ENCODE measurements at places on chromosomes 1 and 21.

DNA sequence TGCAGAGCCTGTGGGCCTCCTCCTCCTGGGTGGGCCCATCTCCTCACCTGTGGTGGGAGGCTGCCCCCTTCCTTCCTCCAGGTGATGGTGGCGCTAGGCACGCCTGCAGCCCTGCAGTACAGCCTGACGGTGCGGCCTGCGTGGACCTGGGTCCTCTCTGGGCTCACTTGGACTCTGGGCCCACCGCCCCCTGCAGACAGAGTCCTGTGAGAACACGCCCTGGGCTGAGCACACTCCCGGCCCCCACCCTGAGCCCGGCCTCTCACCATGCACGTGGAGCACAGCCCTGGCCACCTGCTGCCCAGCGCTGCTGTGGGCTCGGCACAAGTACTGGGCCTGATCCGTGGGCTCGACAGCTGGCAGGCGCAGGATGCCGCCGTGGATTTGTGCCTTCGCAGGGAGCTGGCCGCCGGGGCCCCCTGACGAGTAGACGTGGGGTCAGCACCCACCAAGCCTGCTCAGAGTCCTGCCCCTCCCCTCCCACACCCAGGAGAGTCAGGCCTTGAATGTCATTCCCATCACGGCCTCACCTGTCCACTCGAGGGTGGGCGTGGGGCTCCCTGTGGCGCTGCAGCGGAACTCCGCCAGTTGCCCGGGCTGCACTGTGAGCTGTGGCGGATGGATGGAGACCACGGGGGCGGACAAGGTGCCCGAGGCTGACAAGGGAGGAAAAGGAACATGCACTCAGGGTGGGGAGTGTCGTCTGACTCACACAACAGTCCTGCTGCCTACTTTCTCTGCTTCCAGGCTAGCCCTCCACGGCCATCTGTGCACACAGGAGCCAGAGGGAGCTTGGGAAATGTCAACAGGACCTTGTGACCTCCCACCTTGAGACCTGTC is 43.4 kb downstream of the LDLRAD2 start:
- no peak for DNase-seq

GRCh38 chr1:181314959-181315358 is 168.4 kb upstream of the CACNA1E start:
- no peak for DNase-seq

DNA sequence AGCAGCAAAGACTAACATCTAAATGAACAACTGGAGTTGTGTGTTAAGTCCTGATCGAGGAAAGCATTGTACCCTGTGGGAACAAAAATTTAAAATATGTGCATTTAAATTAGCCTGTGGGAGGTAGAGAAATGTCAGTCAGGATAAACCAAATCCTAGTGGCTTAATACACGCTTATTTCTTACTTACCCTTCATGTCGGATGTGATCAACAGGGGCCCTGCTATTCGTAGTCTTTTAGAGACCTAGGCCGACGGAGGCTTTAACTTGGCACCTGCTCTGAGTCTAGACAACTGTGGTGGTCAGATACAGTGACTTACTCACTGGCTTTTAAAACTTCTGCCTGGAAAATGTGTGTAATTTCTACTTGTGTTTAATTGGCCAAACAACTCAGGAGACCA is 10.2 kb downstream of the GSTM3 start:
- DNase-seq, result no peak

GRCh38 chr1:180353945-180354344 is 123.9 kb downstream of the LHX4 start:
- no peak for DNase-seq

DNA sequence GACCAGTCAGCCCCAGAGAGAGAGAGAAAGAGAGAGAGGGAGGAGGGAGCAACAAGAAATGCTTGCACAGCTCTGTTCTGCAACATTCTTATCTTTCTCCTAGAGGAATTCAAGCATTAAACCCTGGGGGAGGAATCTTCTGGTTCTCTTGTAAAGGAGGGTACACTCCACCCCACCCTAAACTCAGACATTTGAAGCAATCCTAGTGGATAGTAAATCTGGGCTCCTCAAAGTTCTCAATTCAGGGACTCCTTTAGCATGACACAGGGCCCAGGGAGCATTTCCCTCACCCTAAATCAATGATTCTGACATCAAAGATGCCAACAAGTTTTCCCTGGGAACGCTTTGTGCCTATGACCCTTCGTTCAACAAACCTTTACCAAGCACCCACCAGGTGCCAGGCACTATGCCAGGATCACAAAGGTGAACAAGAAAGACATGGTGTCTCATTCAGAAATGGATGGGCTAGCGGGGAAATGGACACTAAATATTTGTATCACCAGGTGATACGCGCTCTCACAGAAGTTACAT is 11.9 kb upstream of the CAPN2 start:
- no peak for DNase-seq

GRCh38 chr1:34786521-34787325 is 5.7 kb downstream of the GJB3 start:
- DNase-seq, result peak; percentile 57

- DNase-seq, result no peak
These were observed 20.4 kb upstream of the PDE9A start for GRCh38 chr21:42632771-42633690.

- DNase-seq, result no peak
These were observed 172.6 kb upstream of the HMCN1 start for GRCh38 chr1:185561629-185562028.

GRCh38 chr1:75305061-75305460 is 170.9 kb downstream of the LHX8 start:
- DNase-seq, result no peak

DNA sequence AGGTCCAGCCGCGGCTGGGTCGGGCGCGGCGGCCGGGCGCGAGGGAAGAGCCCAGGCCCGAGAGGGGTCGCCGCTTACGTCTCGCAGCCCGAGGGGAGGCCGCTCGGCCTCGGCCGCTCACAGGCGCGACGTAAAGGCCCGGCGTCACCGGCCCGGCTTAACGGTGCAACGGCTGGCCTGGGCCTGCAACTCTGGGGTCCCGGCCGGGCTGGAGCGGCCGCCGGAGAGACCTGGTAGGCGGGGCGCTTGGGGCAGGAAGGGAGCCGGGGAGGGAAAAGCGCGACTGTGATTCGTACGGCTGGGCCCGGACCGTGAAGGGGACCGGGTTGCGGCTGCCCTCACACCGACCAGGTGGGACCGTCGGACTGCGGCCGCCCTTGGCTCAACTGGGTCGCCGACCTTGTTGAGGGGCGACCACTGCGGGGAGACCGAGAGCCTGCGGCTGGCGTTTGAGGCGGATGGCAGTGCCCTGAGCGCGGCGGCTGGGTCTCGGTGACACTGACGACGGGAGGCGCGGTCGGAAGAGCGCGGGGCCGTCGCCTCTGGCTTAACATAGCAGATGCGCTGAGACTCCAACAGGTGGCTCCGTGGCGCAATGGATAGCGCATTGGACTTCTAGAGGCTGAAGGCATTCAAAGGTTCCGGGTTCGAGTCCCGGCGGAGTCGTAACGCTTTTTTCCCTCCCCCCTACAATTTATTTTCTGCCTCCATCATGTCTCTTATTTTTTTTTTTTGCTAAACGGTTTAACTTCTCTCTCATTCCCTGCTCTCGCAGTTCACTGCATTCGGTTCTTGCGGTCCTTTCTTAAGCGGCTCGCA is 31.8 kb downstream of the DNTTIP2 start:
- peak; percentile 82 for DNase-seq

GRCh38 chr21:14251336-14251735 is 35.4 kb downstream of the RBM11 start:
- no peak for DNase-seq

DNA sequence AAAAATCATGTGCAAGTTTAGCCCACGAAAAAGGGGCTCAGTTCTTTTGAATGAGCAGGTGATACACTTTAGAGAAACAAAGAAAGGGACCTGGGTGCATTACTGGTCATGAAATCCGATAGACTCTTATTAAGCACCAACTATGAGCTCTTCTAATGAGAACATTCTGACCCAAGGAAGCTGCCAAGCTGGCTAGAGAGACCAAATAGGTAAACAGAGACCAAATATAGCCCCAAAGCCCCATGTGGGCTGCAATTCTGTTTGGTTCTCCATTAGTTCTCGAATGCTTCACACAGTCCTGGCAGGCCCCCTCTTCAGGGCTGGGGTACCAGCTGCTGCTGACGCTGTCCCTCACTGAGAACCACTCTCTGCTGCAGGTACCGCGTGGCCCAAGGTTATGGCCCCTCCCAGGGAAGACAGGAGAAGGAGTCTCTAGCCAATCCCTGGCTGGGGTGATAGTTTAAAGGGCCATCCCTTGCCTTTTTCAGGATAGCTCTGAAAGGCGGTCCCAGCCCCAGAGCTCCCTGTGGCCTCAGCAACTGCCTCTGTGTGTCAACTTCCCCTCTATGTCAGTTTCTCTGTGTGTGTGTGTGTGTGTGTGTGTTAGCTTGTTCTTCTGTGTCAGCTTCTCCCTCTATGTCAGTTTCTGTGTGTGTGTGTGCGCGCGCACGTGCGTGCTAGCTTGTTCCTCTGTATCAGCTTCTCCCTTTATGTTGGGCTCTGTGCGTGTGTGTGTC is 7.1 kb upstream of the UBXN10 start:
- DNase-seq, result no peak

GRCh38 chr1:208234721-208235120 is 9.5 kb downstream of the PLXNA2 start:
- no peak for DNase-seq

GRCh38 chr1:225848030-225848955 is 33.9 kb downstream of the TMEM63A start:
- no peak for DNase-seq

DNA sequence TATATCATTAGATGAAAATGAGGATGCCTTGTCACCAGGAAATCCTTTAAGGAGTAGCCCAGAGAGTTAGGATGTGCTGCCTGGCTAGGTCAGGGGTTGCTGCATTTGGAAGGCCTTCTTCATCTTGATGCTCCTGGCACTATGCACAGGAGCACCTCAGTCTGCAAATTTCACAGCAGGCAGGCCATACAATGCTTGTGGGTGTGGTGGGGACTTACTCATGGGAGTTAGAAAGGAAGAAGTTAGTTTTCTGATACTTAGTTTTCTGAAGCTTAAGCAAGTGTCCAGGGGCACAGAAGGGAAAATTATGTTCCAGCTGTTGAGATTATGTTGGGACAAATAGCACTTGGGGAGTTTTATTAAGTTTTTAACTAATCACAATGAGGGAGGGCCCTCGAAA is 11.4 kb downstream of the HLX start:
- no peak for DNase-seq

GRCh38 chr1:77349275-77349674 is 67.5 kb downstream of the AK5 start:
- DNase-seq, result no peak

DNA sequence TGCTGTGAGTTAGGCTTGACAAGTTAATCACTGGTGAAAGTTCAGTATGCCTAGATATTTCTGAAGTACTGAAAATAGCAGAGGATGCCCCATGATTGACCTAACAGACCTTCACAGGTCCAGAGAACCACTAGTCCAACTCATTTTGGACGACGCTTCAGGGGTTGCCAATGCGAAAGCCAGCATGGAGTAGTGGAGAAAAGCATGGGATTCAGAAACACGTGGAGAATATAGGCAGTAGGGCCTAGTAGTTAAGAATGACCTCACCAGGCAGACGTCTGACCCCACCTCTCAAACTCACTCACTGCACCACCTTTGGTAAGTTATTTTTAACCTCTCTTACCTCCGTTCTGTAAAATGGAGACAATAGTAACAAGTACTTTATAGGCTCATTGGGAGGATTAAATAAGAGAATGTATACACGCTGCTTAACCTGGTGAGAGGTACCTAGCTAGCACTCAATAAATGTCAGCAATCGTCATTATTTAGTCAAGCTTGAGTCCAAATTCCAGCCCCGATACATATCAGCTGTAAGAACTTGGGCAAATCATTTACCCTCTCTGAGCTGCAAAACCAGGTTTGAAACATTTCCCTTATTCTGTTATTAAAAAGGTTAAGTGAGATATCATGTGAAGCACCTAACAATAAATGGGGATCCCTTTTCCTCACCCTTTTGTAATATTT is 13.2 kb downstream of the PLPP3 start:
- no peak for DNase-seq

- no peak for DNase-seq
These were observed 39.3 kb downstream of the DNTTIP2 start for GRCh38 chr1:93839753-93840152.

DNA sequence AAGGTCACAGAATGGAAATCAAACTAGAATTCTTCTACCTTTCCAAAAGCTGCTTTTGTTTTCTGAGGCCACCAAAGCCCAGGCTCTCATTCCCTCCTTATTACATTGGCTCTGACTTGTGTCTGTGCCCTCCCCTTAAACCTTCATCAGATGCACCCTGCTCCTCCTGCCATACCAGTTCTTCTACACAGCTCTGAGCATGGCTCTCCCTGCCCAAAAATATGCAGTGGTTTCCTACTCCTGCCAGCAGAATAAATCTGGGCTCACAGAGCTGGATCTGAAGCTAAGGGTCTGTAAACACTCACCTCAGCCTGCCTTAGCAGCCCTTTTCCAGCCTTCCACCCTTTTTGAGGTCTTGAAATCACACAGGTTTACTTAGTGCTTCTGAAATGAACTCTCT is 55.0 kb downstream of the TTC3 start:
- no peak for DNase-seq

DNA sequence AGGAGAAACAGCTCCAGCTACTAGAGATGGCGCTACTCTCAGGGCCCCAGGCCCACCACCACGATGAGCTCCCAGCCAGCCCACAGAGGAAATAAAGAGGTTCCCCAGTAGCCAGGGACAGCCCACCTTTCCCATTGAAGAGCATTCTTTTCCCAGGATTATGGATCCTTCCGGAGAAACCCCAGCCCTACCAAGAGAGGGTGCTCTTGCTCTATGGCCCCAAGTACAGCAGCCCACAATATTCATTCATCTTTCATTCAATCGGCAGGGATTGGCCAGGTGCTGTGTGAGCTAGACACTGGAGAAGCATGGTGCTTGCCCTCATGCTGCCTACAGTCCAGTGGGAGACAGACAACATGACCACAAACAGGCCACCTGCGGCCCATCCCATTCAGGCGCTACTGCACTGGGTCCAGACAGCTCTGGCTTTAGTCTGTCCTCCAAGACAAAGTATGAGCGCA is 29.9 kb downstream of the PMVK start:
- no peak for DNase-seq

DNA sequence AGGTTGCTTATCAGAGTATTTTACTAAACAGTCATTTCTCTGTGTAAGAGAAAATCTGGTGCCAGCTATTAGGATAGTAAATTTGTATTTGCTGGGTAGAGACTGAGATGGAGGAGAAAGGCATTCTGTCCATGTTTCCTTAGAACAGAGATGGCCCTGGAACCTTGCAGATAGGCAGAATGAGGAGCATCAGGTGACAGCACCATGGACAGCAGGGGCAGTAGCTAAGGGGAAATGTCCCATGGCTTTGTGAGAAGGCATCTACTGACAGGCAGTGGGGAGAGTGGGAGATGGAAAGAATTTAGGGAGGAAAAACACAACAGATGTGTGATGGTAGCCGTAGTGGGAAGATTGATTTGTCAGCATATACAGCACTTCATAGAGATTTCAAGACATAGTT is 105.0 kb downstream of the PRRX1 start:
- no peak for DNase-seq

GRCh38 chr1:108880850-108881249 is 4.1 kb downstream of the GPSM2 start:
- DNase-seq, result no peak

DNA sequence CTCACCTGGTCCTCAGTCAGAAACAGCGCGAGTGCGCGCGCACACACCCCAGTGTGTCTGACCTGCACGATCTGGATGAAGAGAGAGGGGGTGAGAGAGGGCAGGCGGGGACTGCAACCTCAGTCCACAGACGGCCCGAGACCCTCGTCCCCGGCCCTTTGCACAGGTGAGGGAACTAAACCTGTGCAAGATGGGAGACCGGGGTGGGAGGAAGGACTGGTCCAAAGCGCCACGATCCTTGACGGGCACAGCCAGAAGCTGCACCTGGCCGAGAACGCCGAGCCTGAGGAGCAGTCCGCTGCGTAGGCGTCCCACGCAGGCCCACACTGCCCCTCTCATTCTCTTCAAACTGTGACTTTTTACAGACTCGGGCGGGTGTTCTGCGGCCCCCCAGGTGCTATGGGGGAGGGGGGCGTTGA is 519 bp upstream of the IQCC start:
- DNase-seq, result no peak
